CD4-positive, alpha-beta T cell treated with Interleukin-17A for 4 hours (primary cell): ENCODE measurements at places on chromosomes 16 and 17.

DNA sequence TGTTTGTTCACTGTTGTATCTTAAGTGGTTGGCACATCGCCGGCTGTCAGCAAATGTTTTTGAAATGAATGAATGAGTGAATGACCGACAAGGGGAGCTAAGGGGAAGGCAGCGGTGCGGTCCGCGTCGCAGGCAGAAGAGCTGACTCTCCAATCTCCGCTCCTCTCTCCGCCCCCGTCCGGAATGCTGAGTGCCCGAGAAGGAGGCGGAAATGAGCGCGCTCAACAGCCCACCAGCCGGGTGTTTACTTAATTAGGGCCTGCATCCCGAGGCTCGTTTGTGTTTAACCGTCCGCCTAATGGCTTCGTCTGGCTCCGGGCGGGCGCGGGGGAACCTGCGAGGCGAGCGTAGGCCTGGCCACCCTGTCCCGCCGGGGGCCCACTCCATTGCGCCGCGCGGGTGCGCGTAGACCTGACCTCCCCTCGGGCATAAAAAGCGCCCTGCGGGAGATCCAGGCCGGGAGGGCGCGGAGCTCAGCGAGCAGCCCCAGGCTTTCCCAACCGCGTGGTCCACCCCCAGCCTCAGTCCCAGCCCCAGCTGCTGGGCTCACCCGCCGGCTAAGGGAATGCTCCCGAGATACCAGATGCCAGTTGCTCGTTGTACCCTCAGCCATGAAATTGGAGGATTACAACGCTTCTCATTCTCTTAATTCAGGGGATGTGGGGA lies 2.5 kb upstream of the CDH3 start:
- no peak for DNase-seq

- no peak for DNase-seq
Observed at GRCh38 chr16:70663524-70664324, 17.4 kb downstream of the IL34 start.

GRCh38 chr16:66044089-66044488 lies 322.4 kb upstream of the CDH5 start:
- DNase-seq: no peak

DNA sequence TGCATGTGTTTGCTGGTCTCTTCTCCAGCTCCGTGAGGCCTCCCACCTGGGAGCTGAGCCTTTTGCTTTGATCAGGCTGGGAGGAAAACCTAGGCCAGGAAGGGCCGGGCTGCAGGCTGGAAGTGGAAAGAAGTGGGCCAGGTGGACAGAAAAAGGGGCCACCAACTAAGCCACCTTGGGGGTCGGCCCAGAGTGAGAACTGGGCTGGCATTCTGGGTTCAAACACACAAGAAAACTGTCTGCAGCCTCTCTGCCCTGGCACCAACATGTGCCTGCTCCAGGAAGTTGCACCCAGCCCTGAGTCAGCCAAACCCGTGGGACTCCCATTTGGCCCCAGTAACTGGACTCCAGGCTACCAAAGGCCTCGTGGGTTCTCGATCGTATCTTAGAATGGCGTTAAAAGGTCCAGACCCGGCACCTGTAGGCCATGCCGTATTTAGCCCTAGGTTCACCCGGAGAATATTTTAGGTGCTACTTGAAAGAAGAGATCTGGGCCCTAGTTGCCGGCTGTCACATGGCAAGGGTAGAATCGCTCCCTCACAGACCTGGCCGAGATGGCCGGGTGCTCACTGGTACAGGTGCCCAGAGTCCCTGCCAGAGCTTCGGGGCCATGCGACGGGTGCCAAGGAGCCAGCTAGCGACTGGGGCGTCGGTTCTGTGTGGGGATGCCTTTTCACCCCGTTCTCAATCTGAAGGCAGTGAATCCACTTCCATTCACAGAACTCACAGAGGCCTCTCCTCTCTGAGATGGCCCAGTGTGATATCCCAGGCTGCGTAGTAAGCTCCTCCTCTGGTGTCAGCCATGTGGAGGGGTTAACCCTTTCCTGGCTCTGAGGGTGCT lies 236.6 kb downstream of the MRTFB start:
- peak; percentile 40 for DNase-seq

DNA sequence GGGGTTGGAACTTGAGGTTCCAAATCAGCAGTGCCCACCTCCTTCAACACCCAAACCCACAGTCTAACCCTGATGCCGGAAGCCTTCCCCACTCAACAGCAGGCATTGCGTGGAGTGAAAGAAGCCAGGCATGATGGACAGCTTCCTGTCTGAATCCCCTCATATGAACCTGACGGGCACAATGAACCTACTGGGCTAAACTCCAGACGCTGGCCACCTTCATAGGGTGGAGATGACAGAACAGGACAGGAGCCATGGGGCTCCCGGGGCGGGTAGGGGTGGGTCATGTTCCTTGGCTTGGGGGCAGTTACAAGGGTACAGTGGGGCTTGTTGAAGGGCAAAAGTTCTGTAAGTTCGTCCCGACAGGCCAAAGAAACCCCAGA lies 460 bp upstream of the HSBP1 start:
- DNase-seq: no peak

GRCh38 chr17:27384261-27384701 lies 72.0 kb upstream of the KSR1 start:
- no peak for DNase-seq

- DNase-seq: peak; percentile 19
Observed at GRCh38 chr16:50667497-50668367, 13.4 kb downstream of the SNX20 start.

DNA sequence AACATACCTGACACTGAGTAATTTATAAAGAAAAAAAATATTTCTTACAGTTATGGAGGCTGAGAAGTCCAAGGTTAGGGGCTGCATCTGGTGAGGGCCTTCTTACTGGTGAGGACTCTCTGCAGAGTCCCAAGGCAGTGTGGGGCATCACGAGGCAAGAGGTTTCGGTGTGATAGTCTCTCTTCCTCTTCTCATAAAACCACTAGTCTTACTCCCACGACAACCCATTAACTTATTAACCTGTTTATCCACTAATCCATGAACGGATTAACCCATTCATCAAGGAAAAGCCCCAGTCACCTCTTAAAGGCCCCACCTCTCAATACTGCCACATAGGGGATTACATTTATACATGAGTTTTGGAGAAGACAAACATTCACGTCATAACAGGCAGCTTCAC lies 20.1 kb downstream of the CIITA start:
- no peak for DNase-seq

DNA sequence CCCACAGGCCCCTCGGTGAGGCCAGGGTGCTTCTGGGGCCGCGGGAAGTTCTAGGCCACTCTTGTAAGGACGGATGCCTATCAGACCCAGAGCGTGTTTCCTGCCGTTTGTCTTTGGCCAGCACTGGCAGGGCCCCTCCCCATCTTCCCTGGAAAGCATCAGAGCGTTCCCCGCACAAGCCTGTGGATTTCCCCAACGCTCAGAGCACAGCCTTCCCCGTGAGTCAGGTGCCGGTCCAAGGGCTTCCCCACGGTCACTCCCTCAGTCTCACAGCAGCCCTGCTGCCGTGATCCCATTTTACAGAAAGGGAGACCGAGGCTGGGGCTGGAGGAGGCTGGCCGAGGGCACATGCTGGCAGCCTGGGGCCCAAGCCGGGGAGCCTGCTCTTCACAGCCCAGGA lies 33.7 kb downstream of the CRISPLD2 start:
- DNase-seq: no peak

DNA sequence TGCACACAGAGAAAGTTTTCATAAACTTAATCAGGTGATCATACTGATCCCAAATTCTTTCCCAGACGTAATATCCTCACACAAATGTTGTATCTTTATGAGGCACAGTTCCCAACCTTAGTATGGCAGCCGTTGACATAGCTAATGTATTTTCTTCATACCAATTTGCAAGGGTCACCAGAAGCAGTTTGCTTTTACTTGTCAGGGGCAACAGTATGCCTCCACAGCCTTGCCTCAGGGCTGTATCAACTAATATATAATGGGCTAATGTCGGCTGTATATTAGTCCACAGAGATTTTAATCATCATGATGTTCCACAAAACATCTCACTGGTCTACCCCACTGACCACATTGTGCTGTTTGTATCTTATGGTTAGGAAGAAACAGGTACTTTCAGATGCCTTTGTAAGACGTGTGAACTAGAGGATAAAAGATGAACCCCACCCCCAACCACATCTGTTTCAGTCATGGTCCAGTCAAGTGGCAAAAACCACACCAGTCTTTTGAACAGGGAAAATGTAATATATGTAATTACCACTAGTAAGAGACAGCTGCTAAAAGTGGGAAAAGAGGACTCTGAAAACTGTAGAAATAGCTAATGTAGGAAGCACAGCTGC lies 55.2 kb downstream of the GAN start:
- DNase-seq: no peak

DNA sequence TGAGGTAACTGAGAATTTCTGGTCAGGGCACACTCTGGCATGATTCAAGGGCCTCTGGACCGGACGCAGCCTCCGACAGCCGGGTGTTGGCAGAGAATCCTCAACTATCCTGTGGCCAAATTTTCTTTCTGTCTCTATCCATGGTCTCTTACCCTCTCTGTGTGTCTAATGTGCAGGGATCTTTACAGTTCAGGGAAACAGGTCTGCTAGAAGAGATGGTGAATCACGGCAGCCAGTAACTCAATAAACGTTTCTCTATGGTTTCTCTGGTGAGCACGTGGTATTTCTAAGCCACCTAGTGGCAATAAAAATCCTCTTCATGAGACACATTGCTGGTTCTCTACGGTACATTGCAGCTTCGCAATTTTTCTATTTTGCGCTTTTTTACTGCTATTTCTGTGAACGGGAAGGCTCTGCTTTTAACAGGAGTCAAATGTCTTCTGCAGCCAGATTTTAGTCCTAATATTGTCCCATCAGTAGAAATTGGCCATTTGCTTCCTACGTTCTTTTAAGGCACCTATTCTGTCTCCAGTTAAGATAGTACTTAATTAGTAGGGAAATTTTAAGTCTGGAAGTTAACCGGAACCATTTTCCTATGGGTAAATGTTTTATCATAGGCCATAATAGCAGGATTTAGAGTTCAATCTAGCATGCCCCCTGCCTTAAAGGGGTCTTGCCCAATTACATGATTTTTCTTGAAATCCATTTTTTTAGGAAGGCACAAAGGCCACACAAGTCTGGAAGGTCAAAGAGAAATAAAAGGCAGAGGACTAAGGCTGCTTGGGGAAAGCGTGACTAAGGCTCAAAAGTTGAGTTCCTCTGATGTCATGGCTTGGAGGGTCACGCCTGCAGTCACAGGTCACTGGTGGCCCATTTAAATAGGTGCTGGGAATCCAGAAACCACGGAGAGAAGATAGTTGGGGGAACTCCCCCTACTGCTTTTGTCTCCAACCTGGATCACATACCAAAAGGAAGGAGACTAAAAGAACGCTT lies 31.5 kb downstream of the QPRT start:
- peak; percentile 61 for DNase-seq

GRCh38 chr16:54286366-54287130 lies at the start of gene IRX3:
Gene IRX3 (minus strand): TSS chr16:54286787. CDS start chr16:54286050, 737 bp downstream.
- no peak for DNase-seq

DNA sequence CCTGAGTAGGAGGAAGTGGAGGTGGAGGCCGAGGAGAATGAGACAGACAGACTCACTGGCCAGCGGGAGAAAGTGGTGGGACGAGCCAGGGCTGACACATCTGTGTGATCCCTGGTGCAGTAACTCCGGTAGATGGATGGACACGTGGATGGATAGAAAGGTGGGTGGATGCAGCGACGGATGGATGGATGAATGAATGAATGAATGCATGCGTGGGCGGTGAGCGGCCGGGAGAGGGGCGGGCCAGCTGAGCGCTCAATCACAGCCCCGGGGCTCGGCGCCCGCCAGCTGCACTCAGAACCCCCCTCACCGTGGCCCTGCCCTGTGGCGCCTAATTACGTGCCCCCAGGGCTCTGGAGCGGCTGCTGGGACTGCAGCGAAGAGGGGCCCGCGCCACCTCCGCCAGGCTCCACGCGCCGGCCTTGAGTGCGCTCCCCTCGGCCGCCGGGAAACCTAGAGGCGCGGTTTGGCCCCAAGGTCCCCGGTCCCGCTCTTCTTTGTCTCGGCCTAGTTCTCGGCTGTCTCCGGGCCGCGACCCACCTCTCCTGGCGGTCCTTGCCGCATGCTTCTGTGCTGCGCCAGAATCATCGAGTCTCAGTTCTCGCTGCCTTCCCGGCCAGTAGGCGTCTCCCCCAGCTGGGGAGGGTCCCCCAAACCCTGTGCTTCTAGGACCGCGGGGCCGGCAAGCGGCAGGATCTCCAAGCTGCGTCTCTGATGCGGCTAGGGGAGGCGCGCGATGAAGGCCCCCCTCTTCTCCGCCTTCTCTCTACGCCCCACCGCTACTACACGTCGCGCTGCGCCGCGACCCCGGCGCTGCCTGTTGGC lies 41.0 kb downstream of the RAI1 start:
- DNase-seq: no peak

- no peak for DNase-seq
Observed at GRCh38 chr16:680625-680945, 375 bp downstream of the STUB1 start.

DNA sequence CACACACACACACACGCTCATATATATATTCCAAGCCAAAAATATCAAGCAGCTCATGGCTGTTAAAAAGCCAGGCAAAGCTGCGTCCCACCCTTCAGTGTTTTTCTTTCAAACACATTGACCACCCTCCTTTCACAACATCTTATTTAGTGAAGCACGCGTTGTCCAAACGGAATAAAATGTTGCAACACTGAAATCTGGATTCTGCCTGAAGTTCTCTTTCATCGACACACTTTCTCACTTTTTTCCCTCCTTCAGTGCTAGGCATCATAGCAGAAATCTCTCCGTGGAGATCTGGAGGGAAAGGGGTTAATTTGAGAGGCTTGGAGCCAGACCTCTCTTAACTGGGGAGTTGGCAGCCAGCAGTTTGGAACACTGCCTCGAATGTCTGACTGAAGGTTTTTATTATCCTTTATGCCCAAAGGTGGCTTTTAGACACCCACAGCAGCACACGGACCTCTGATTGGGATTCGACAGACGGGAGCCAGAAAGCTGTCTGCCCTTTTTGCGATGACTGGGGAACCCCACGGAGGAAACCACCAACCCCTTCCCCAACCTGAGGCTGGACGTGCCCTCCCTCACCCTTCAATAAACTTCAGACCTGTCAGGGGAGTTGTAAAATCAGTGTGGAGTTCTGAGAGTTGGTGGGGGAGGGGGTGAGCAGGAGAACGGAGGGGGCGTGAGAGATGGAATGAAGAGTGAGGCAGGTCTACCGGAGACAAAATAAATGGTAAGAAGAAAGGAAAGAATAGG lies 833.6 kb upstream of the SOX9 start:
- no peak for DNase-seq
